CD4-positive, alpha-beta T cell treated with Interleukin-12 subunit alpha and Interleukin-12 subunit beta, for 1 hour (primary cell): ENCODE measurements at places on chromosomes 3 and 15.
A peak's percentile ranks its signal among the peaks of the same experiment; 100 is the strongest.

DNA sequence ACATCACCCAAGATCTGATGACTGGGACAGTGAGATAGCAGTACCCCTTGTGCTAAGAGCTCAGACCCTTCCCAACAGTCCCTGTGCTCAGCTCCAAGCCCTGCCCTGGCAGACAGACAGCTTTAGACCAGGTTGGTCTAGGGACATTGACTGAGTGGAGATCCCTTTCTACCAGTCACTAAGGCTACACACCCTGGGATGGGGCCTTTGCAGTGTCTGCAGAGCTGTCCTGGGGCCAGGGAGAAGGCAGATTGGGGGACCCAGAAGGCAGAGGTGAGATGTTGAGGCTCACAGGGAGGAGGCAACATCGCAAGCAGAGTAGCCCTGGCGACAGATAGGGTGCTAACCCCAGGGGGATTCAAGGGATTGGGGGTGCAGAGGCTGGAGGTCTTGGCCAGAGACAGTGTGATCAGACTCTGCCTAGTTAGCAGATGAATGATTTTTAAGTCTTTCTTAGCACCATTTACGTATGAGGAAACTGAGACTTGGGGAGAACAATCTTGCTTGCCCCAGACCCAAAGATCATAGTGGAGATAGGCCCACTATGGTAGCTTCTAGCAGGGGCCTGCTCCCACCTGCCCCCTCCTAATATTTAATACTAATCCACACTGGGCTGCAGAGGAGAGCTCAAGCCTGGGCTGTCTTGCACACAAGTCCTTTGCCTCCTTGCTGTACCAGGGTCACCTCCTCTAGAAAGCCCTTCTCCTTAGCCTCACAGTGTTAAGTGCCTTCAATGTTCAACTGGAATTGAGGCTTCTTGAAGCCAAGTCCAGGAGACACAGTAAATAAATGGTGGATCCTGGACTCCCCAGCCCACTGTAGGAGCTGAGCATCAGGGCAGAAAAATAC lies 32.6 kb downstream of the HMCES start:
- DNase-seq = no peak

GRCh38 chr15:94239474-94239873 lies 8.1 kb downstream of the MCTP2 start:
- no peak for DNase-seq

DNA sequence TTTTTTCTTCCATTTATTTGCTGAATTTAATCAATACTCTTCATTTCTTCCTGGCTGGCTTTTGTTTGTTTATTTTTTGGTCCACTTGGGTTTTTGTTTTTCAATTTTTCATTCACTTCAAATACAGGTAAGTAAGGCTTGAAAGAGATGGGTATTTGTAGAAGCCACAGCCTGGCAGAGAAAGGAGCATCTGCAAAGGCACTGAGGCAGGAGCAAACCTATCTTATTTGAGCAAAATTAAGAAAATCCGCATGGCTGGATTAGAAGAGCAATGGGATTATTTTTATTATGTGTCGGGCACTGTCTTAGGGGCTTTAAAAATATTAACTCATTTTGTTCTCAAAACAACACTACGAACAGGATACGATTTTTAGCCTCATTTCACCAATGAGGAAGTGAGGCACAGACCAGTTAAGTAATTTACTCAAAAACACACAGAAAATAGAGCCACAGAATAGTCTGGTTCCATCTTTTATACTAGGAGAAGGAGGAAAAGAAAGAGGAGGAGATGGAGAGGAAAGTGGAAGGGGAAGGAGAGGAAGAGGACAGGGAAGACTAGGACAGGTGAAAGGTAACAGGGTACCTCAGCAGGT lies 35.1 kb upstream of the CCDC80 start:
- DNase-seq = no peak

GRCh38 chr15:71052356-71052755 lies 62.9 kb upstream of the THSD4 start:
- DNase-seq = no peak

DNA sequence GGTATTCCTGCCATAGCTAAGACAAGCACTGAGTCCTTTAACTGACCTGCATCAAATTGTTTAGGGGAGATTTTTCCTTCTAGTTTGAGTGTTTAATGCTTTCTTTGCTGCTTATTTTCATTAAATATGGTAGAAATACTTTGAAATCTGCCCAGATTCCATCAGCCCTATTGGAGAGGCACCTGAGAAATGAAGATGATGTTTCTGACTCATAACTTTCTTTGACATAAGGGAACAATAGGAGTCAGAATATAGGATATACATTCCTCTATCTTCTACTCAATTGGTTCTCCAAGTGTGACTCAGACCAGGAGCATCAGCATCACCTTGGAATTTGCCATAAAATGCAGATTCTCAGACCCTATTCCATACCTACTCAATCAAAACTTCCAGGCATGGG lies 27.4 kb downstream of the BTD start:
- no peak for DNase-seq

GRCh38 chr15:74535388-74536084 lies 5.5 kb upstream of the ARID3B start:
- no peak for DNase-seq

DNA sequence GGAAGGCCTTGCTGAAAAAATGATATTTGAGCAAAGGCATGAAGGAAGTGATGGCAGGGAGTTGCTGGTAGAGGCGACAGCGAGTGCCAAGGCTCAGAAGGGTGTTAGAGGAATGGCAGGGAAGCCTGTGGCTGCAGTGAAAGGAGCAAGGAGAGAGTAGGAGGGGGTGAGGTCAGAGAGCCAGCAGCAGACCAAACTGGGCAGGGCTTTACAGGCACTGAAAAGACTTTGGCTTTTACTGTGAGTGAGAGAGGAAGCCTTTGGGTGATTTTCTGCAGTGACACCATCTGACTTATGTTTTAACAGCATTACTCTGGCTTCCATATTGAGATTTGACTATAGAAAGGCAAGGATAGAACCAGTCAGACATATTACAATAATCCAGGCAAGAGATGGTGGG lies 11.4 kb downstream of the TICRR start:
- DNase-seq = no peak

DNA sequence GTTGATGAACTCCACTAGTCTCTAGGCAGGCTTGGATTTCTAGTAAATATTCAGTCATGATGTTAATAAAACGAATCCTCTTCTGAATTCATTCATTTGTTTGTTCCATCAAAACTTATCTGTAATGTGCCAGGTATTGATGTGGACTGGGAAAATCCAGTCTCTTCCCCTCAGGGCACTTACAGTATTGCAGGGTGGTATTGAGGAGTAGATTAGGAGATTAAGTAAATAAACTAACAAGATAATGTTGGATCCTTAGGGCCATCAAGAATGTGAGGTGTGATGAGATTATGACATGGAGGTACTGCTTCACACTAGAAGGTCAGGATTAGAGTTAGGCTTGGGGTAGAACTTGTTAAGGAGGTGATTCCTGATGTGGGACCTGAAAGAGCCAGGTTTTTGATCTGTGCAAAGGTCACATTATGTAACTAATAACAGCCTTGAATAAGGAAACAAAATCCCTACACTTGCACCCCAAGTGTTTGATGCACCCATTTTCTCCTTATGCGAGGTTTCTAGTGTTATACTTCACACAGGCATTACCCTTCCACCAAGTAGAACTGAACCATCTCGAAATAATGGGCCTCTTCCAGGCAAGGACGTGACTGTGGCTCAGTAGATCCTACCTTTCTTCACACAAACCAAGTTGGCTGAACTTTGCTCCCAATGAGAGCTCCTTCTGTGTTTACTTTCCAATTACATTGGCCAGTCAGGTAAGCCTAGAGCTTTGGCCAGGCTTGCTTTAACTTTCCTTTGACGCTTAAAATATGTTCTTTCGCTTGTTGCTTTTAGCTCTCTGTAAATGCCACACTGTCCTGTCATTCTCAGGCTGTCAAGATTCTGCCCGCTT lies 16.7 kb downstream of the MCTP2 start:
- DNase-seq = no peak

GRCh38 chr3:7512048-7512447 lies 651.1 kb downstream of the GRM7 start:
- DNase-seq = no peak

DNA sequence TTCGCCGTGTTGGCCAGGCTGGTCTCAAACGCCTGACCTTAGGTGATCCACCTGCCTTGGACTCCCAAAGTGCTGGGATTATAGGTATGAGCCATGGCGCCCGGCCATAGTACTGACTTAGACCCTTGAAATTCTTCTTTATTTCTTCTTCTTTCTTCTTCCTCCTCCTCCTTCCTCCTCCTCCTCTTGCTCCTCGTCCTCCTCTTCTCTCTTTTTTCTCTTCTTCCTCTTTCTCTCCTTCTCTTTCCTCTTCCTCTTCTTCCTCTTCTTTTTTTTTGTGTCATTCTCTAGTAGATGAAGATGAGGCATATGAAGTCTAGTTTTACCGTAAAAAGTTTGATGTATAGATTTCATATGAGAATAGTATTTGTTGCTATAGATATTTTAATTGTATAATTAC lies 9.3 kb downstream of the RPL15 start:
- DNase-seq = no peak

- DNase-seq = no peak
Observed at GRCh38 chr3:39196671-39197356, 4.4 kb upstream of the XIRP1 start.

DNA sequence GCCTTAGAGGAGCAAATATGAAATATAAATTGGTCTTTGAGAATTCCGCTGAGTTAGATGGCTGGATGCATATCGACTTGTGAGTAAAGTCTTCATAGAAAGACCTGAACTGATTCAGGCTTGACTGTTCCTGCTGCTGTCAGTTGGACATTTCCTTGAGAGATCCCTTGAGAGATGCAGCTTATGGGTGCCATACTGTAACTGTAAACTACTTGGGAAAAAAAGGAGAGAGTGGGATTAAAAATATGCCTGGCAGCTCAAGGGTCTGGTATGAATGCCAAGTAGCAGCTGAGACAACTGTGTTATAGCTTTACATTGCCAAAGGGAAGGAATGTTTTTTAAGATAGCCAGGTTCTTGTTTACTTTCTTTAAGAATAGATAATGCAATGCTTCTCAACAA lies 926.6 kb downstream of the EPHA3 start:
- DNase-seq = no peak

- DNase-seq = peak; percentile 0
Observed at GRCh38 chr3:19147905-19148767, at the start of gene KCNH8. Gene KCNH8, plus strand, starts transcription at chr3:19148510. Its CDS starts 210 bp downstream, at chr3:19148720.

DNA sequence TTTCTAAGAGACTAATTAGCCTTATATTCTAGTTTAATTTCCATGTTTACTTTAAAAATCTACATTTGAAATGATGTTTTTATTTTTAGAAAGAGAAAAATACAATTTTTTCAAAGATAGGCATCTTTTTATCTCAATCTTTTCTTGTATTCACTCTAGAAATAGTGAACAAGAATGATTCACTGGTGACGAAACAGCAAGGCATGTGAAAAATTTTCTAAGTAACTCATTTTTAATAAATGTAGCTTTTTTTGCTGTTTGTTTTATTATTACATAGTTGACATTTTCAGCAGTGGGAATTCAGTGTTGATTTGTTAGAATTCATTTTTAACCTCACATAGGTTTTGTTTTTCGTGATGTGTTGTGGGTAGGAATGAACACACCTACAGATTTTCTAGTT lies 1226.4 kb downstream of the NSUN3 start:
- no peak for DNase-seq

GRCh38 chr3:119073258-119074001 lies 38.8 kb upstream of the IGSF11 start:
- DNase-seq = no peak

- no peak for DNase-seq
Observed at GRCh38 chr3:72346526-72346926, 501.7 kb downstream of the SHQ1 start.

DNA sequence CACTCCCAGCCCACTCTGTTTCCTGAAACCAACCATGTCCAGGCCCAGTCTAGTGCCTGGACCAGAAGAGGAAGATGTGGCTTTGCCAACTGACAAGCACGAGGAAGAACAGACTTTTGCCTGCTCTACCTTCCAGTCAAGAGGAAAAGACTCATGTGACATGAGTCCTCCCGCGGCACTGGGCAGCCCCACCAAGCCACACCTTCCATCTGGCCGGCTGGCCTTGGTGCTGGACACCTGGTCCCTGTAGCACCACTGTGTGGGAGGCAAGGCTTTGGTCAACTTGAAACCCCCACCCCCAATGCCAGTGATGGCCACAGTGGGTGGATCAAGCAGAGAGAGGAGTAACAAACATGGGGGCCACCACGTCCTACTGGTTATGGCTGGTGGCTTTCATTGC lies 12.5 kb downstream of the CHDH start:
- DNase-seq = no peak

GRCh38 chr15:51025454-51025846 lies 69.3 kb downstream of the TNFAIP8L3 start:
- DNase-seq = no peak

- DNase-seq = no peak
Observed at GRCh38 chr3:133887803-133888703, 7.6 kb downstream of the RAB6B start.

- DNase-seq = no peak
Observed at GRCh38 chr15:76347482-76348055, 11.0 kb downstream of the ISL2 start.

- peak; percentile 89 for DNase-seq
Observed at GRCh38 chr3:47802734-47803479, at the start of gene DHX30. Gene DHX30, plus strand, starts transcription at chr3:47803138. Its CDS starts 7,546 bp downstream, at chr3:47810684.

- DNase-seq = no peak
Observed at GRCh38 chr3:25781145-25781757, 2.0 kb downstream of the NGLY1 start.

DNA sequence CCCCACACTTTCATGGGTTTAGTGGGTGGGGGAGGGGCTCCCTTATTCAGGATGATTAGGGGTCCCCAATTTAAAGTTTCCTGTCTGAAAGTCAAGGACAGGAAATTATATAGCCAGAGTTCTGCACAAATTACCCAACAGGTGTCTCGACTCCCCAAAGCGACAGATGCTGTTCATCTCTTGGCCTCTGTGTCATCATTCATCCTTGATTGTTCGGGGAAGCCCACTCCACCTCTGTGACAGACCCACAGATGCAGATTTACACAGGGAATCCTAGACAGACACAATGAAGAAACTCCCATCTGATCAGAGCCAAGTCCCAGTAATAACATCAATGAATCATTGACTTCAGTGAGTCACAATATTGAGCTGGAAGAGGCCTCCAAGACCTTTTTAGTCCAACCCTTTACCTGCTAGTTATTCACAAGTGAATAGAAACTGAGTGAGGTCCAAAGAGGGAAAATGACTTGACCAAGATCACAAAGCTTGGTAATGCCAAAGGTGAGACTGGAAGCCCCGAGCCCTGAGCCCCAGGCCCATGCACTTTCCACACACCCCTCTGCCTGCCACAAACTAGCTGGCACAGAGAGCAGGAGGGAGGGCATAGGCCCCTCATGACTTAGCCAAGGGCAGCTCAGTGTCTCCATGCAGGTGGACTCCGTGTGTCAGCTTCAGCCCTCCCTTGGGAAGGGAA lies 7.9 kb upstream of the SRP14 start:
- DNase-seq = no peak

- DNase-seq = no peak
Observed at GRCh38 chr3:168121184-168122017, 25.7 kb upstream of the GOLIM4 start.
